ENCODE measurements at places on chromosomes 3 and 15.

DNA sequence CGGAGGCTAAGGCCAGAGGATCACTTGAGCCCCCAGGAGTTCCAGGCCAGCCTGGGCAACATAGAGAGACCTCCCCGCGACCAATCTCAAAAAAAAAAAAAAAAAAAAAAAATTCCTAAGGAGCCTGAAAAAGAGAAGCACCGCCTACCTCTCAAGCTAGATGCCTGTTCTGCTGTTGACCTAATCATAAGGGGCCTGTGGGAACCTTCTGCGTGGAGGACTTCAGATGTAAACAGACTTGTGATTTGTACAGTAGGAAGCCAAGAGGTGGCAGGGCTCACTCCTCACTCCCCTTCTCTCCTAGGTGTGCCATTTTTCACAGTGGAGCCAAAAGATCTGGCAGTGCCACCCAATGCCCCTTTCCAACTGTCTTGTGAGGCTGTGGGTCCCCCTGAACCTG lies 3.2 kb downstream of the TYRO3 start:
- DNase-seq: no peak

DNA sequence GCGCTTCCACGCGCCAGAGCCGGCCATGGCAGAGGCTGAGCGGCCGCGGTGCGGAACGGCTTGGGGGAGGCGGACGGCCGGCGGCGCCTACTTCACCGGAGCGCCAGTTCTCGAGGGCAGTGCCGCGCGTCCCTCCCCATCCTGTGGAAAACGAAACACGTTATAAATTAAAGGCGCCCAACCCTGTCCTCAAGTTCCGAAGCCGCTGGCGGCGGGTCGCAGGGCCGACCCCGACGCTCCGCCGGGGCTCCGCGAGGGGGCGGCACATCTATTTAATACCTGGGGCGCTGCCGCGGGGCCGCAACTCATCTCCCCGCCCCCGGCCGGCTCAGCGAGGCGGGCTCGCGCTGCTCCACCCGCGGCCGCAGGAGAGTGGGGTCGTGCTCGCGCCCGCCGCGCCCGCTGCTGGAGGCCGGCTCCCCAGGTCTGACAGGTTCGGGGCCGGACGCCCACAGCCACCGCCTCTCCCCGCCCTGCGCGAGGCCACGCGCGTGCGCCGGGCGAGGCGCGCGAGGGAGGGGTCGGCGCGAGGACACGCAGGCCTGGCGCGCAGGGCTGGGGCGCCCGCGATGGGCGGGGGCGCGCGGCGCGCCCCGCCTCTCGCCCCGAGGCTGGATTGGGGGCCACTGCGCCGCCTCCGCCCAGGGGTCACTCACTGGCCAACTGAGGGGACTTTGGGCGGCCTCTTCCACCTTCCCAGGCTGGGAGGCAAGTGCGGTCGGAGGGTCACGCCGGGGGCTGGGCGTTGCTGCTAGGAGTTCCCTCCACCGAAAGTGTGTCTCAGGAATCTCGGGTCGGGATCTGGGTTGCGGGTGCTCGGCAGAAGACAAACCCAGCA lies at the start of gene SLC30A4:
TSS of gene SLC30A4 (minus strand) at position 428 of the 838 bp plus-strand sequence. CDS start at position 27, 401 bp downstream.
- peak; percentile 79 for DNase-seq

- no peak for DNase-seq
Measured at GRCh38 chr3:164537485-164537884, 540.8 kb downstream of the SI start.

- DNase-seq: no peak
Measured at GRCh38 chr3:14284694-14285547, 106.3 kb downstream of the LSM3 start.

DNA sequence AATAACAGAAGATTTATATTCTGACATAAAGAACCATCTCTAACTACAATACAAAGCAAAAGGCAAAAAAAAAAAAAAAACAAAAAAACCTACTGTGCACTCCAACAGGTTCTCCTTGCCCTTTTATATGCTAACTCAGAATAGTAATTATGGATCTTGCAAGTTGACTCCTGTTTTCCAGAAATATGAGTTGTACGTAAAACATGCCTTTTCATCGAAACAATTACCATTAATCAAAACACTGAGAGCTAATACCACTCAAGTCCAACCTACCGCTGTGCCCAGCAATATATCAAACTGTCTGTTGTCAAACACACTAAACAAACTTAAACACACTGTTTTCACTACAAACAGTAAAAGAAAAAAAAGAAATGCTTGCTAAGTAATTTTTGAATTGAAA lies 389.8 kb downstream of the TBC1D5 start:
- DNase-seq: no peak

DNA sequence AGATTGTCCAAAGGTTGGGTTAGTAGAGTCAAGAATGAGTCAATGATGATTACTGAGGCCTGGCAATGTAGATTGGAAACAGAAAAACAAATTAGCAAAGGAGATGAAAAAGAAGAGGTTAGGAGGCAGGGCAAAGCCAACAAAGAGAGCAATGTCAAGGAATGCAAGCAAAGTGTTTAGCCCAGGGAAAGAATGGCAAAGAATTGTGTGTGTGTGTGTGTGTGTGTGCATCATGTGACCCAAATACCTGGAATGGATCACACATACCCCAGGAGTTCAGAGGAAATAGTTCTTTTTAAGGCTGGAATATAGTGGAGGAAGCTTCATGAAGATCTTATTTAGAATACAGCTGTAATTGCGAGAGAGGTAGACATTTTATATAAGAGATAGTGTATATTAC lies 831.7 kb upstream of the ARPP21 start:
- DNase-seq: no peak
